ENCODE measurements at places on chromosomes 2 and 18.
A peak's percentile ranks its signal among the peaks of the same experiment; 100 is the strongest.

DNA sequence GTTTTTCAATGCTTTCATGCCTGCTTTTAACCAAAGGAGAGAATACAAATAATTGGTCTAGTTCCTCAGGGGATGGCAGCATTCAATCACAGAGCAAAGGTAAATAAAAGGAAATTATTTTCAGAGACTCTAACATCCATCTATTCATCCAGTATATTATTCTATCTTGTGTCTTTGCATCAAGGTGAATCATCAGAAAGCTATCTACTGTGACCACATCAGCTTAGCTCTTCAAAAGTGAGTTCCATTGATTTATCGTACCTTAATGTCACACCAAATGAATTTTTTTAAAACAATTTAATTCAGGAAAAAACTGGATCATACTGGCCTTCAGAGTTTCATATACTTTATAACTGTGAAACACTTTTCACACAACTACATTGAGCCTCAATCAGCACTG is 66.1 kb downstream of the CHN1 start:
- DNase-seq = no peak

DNA sequence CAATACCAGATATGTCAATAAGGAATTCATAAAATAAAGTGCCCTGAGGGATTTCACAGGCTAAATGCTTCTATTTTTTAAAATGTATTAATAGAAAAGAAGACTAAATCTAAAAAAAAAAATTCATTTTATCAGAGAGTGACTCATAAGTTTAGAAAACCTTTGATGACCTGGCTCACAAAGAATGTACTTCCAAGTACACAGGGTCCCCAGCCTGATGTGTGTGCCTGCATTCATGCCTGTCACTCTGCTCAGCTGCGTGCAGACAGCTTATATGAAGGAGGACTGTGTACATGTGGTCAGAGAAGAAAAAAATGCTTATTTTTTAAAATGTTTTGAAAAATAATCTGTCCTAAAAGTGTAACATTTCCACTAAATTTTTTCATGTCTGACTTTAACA is 3.0 kb upstream of the CPS1 start:
- DNase-seq = no peak

GRCh38 chr18:50280707-50281294 is 522 bp downstream of the MBD1 start:
- no peak for DNase-seq

DNA sequence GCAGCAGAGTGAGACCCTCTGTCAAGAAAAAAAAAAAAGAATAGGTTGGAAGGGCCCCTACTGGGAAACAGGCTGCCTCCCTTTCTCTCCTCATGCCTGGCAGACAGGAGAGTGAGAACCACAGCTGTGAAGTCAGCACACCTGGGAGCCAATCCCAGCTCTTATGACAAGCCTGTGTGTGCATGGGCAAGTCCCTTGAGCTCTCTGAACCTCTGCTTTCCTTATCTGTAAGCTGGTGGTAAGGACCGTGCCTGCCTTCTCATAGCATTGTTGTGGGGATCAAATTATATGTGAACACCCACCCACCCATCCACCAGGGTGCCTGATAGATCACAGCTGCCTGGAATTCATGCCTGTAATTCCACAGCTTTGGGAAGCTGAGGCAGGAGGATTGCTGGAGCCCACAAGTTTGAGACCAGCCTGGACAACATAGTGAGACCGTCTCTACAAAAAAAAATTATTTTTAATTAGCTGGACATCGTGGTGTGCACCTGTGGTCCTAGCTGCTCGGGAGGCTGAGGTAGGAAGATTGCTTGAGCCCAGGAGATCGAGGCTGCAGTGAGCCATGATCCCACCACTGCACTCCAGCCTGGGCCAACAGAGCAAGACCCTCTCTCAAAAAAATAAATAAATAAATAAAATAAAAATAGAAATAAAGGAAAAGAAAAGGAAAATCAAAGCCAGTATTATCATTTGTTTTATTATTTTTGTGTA is 66.9 kb upstream of the MCFD2 start:
- DNase-seq = no peak

DNA sequence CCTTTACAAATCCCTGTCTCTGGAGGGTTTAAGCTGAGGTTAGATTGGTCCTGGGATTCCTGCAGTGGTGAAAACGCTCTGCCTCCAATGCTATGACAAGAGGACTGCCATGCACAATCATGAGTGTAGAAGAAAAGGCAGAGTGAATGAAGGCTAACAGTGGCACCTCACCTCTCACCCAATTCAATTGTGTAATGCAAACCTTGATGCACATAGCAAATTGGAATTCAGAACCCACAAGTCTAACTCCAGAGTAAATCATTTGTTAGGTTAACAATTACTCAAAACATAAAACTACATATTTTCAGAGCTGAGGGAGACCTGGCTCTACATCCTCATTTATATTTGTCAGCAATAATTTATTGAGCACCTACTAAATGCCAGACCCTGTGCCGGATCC is 1.8 kb downstream of the TGFBRAP1 start:
- no peak for DNase-seq

DNA sequence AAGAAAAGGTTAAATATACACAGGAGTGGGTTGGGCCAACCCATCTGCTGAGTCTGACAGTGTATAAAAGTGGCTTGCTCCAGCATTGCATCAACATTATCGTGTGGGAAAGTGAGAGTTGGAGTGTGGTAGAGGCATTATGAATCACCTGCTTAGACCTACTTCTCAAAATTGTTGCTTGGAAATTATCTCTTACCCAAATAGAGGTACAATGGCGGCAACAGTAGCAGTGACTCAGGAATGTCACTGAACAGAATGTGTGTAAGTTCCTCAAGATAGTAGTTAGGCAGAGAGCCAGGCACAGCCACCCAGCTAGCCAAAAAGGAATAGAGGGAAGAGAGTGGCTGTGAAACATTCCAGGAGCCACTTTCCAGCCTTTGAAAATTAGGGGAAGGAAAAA is 616.0 kb downstream of the NUP35 start:
- DNase-seq = no peak

DNA sequence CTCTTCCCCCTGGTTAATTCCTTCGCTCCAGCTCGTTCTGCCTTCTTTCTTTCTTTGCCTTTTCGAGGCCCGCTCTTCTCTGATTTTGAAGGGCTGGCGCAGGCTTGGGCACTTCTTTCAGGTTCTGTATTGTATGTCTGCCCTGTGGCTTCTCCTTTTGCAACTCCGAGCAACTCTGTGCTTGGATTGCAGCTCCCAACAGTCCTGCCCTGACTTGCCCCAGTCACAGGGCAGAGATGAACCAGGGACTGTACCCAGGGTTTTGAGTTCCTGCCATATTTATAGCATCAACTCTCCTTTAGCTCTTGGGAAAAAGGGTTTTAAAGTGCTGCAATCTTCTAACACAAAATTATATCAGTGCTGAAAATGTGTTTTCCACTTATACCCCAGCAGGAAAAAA is 31.1 kb upstream of the CD8A start:
- no peak for DNase-seq

- no peak for DNase-seq
Observed at GRCh38 chr2:22450831-22451230, 934.1 kb upstream of the KLHL29 start.

DNA sequence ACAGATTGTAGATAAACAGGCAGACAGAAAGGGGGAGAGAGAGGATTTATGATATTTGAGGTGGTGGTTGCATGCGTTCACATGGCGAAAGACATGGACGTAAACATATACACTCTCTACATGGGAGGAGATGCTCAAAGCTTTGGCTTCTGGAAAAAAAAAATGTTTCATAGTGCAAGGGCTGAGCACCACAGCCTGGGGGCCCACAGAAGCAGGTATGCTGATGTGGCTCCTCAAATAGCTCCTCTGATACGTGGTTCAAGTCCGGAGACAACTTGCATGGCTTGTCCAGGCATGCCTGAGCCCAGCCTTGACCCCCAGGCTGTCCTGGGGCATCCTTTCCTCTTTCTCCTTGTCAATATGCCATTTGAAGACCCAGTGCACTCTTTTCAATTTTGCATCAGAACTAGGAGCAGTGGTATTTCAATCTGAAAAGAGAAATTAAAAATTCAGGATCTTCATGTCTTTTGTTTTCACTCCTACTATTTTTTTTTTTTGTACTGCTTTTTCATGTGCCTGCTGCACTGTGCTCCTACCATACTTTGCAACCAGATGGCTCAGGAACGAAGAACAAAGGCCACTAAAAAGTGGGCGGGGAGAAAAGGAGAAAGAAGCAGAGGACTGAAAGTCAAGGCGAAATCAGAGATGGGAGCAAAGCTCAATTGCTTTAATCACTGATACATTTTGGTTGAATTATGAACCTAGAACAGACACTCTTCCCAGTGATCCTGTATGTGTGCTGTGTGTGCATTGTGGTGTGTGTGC is 495.7 kb upstream of the TCF4 start:
- DNase-seq = no peak

GRCh38 chr18:840023-840408 is 28.0 kb upstream of the YES1 start:
- no peak for DNase-seq

DNA sequence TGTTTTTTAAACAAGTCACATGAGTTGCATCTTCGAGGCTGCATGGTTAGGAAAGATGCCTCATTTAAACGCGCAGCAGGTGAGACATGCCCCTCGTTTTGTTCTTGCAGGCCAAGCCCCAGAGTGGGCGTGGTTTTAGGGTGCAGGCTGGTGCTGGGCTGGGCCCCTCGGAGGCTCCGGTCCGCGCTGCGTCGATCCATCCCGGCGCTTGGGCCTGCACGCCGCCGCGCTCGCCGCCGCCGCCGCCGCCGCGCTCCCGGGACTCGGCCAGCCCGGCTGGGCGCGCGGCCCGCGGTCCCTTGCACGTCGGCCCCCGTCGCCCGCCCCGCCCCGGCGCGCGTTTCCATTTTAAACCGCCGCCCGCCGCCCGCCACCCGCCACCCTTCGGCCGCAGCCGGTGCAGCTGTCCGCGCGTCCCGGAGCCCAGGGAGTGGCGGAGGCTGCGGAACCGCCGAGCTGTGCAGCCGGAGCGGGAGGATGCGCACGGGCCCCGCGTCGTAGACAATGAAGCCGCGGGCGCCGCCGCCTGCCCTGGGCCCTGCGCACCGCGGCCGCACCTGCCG is 175.5 kb downstream of the AGAP1 start:
- peak; percentile 43 for DNase-seq

GRCh38 chr2:196670342-196670741 is 30.8 kb downstream of the CCDC150 start:
- DNase-seq = no peak

GRCh38 chr2:8549273-8549922 is 132.5 kb upstream of the ID2 start:
- DNase-seq = peak; percentile 79

- no peak for DNase-seq
Observed at GRCh38 chr2:174054926-174055325, 89.8 kb upstream of the SP3 start.

- no peak for DNase-seq
Observed at GRCh38 chr2:871175-871727, 79.4 kb upstream of the SNTG2 start.

DNA sequence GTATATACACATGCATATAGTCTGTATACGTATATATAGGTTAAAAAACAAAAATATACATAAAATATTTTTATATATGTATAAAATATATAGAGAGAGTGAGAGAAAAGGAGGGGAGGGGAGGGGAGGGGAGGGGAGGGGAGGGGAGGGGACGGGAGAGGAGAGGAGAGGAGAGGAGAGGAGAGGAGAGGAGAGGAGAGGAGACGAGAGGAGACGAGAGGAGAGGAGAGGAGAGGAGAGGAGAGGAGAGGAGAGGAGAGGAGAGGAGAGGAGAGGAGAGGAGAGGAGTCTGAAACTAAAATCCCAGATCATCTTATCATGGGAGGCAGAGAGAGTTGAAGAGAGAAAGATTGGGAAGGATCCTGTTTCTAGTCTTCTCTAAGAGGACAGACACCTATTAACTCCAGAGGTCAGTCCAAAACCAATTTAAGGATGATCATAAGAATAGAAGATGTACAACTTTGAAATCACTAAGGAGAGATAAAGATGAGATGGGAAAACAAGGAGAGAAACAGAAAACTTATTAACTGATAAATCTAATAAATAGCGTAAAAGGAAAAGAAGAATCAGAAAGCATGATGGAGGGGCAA is 195.4 kb downstream of the SRBD1 start:
- no peak for DNase-seq

DNA sequence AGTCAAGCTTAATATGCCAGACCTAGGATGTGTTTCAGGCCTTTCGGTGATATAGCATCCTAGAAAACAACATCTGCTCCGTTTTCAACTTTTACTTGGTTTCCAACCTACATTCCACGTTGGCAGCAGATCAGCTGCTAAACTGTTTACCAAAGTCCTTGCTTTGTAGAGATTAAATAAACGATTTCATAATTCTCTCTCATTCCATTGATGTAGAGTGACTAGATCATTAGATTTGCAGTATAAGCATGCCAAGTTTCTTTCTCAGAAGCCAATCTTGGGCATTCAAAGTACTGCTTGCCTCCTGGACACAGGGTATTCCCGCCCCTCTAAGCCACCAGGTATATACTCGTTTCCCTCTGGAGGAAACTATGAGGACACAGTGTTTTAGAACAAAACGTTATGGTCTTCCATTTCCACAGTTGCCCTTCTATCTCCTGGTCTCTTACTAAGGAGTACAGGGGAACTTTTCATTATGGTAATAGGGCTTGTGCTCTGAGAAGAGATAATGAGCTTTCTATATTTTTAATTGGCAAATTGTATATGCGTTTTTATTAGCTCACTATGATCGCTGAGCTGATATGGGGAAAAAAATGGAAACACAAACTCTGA is 10.5 kb upstream of the INSIG2 start:
- no peak for DNase-seq

DNA sequence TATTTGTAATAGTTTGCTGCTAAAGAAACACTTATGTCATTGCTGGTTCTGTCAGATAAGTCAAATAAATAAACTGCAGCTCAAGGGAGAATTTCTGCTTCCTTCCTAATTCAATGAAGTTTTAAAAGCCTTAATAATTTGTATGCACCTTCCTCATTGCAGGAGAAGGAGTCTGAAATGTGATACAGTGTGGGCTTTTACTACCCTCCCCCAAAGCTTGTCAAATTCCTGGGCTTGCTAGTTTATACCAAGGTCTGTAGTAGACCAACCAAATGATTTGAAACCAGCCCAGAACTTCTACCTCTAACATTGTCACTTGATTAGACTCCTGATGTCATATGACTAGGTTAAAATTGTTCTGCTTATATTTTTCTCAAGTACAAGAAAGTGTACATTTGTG is 131.8 kb downstream of the DTNA start:
- no peak for DNase-seq

GRCh38 chr2:19356545-19357401 is 1.6 kb downstream of the OSR1 start:
- no peak for DNase-seq

GRCh38 chr18:8124232-8125146 is 484.7 kb upstream of the RAB12 start:
- no peak for DNase-seq
